ENCODE measurements at places on chromosomes 6 and 20.

DNA sequence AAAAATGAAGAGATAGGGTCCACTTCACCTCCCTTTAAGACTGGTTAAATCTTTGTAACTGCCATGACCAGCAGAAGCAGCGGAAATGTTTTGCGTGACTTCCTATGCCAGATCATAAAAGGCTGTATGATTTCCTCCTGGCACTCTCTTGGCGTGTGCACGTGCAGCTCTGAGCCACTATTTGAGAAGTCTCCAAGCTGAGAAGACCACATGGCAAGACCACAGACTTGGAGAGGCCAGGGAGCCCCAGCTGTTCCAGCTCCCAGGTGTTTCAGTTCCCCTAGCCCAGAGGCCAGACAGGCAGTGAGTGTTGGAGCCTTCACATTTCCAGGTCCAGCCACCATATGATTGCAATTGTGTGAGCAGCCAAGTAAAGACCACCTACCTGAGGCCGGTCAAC lies 259.3 kb upstream of the RIN2 start:
- no peak for DNase-seq

DNA sequence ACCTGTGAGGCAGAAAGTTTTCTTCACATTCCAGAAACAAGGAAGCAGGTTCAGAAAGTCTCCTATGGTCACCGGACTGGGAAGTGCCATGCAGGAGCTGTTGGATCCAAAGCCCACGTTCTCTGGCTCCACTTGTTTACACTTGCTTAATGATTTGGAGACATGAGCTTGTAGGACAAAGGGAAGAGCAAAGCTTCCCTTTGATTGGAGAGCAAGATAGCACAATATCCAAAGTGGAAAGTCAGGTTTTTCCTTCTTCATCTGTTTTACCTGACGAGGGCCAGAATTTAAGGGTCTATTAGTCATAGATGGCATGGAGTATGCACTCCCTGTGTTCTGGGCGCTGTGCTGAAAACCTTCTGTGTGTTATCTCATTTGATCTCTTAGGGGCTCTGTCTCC lies 81.2 kb downstream of the PDE7B start:
- no peak for DNase-seq

- DNase-seq = peak; percentile 56
These were observed 731 bp downstream of the TUBB2B start for GRCh38 chr6:3226481-3227362.

- no peak for DNase-seq
These were observed 53.4 kb upstream of the CD93 start for GRCh38 chr20:23139524-23139923.

GRCh38 chr6:143527677-143528076 lies 16.2 kb upstream of the FUCA2 start:
- no peak for DNase-seq

DNA sequence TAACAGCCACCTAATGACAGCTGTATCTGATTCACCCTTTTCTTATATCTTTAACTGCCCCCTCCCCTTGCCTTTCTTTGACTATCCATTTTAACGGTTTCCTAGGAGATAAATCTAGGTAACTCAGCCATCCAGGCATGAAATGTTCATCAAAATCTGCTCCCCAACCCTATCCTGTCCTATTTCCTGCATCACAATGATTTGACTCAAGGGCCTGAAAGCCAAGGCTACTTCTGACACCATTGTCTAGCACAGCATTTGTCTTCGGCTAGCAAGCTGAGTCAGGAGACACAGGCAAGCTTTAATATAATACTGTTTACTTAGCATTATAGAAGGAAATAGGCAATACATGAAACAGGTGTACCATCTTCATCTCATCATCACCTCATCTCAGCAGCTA lies 31.6 kb upstream of the MANEA start:
- DNase-seq = no peak

GRCh38 chr20:62887860-62888239 lies 26.2 kb upstream of the TCFL5 start:
- DNase-seq = no peak

DNA sequence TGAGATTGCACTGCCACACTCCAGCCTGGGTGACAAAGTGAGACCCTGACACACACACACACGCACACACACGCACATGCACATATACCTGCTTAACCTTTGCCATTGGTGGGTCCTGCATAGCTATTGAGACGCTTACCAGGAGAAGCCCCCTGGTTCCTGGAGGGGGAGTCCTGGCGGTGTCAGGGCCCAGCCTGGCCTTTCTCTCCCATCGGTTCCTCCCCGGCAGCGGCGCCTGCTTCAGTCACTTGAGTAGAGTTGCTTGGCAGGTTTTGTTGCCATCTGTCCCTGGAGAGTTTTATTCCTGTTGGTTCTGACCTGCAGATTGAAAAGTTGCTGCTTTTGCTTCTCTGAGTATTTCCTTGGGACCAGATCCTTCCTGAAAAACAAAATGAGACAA lies 20.6 kb upstream of the FAM209A start:
- no peak for DNase-seq

DNA sequence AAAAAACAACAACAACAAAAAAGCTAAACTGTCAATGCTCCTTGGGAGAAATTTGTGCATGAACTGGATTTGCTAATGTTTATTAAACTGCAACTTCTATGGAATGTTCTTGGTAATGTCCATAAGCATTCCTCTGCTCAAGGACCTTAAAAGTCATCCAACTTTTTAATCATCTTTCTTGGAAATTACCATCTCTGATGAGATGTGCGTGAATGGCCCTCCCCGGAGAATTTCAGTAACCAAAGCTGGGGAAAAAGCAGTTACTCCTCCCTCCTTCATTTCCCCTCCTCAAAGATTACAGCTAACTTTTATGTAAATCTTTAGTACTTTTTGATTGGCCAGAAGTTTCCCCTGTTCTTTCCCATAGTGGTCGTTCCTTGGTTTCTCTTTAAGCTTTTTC lies 5.2 kb downstream of the TBCC start:
- DNase-seq = no peak

DNA sequence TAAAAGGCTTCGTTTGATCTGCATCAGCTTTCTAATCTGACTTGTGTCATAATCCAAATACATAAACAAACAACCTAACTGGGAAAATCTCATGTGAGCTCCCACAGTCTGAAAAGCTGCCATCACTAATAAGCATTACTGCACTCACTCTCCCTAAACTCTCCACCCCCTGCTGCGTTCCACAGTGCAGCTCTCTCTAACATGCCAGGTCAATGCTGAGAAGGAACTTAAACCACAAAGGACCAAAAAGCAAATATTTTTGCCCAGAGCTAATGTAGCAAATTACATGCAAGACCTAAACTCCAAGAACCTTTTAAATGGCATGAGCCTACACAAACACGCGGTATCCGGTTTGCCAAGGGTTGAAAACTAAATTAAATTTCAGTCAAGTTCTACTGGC lies 542.3 kb upstream of the JARID2 start:
- DNase-seq = no peak

GRCh38 chr6:137581019-137581707 lies 87.0 kb upstream of the OLIG3 start:
- peak; percentile 3 for DNase-seq

DNA sequence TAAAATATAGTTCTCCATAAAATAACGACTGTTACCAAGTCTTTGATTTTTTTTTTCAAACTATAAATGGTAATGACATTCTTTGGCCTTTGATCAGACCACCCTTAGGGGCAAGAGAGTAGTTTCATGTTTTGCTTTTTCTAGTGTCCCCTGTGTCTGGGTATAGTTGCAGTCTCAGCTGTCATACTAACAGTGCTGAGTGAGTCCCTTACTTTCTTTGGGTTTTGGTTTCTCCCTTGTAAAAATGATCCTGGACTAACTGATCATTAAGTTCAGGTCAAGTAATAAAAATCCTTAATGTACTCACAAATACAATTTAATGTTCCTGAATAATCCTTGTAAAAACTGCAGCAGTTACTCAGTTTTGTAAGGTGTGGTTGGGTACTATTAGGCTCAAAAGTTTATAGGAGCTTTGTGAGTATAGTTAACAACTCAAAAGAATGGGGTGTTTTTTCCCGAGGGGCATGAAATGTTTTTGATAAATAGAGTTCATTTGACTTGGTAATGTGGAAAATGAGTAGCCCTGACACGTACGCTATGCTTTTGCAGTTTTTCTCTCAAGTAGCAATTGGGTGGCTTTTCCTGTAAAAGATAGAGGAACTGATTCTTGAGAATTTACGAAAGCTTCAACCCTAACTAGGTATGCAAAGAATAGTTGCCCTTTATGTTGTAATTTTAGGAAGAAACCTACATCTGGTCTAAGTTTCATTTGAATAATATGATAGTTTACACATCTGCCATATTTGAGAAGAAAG lies 6.2 kb downstream of the PTPN1 start:
- DNase-seq = peak; percentile 43

DNA sequence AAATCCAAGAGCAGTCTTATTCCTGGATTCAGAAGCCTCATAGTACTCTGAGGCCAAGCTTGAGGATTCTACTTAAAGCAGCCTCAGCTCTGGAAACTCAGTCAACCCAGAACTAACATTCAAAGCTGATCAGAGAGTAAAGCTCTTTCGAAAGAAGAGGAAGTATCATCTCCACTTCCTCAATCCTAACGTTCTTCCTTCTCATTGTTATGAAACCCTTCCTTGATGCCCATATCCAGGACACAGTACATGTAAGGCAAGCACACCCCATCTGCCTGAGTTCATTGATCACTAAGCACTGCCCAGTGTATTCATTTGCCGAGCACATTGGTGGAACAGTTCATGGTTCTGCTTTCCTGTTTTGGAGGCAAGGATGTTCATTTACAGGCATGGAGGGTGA lies at the start of gene IPCEF1:
IPCEF1 (minus strand) TSS at position 114 of the 400 bp plus-strand sequence. CDS start 90,856 bp downstream, outside the sequence.
- DNase-seq = peak; percentile 87

GRCh38 chr6:44065443-44066140 lies 61.7 kb downstream of the MRPL14 start:
- no peak for DNase-seq

DNA sequence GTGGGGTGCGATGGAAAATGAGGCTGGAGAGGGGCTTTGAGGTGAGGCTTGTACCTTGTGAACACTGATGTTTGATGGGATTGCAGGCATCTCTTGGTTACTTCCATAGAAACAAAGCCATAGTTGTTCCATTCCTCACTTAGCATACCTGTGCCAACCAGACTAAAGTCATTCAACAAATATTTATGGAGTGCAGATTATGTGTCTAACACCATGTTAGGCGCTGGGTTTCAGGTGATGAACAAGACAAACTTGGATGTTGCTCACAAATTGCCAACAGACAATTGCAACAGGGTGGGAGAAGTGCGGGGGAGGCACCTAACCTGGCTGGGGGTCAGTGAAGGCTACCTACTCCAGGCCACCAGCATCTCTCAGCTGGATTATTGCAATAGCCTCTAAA lies 1.5 kb downstream of the TTPAL start:
- DNase-seq = no peak

DNA sequence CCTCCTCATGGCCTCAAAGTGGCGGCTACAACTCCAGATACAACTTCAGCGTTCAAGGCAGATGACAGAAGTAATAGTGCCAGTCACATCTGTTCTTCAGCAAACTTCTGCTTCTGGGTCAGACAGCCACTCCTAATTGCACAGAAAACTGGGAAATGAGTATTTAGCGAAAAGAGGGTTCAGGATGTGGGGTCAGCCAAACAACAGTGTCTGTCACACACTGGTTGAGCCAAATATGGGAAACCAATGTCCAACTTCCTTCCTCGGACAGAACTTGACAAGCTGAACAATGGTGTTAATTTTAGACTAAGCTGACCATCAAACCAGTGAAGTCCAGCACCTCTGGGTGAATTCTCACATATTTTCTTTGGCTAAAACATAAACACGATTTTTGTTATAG lies 22.1 kb downstream of the NUDT3 start:
- peak; percentile 23 for DNase-seq

DNA sequence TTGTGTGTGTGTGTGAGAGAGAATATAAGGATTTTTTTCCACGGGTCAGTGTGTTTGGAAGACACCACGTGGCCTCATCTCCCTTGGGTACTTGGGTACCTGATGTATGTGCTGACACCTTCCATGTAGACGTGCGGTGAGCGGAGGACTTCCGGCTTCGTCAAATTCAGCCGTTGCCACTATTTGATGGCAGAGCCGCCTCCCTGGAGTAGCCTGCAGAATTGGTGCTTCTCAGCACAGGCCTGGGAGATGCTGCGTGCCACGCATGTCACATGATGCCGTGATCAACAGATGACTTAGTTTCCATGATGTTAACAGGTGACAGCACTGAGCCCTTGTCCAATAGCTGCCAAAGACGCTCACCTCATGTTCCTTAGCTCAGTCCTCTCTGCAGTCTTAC lies 69.4 kb downstream of the CDH4 start:
- no peak for DNase-seq

DNA sequence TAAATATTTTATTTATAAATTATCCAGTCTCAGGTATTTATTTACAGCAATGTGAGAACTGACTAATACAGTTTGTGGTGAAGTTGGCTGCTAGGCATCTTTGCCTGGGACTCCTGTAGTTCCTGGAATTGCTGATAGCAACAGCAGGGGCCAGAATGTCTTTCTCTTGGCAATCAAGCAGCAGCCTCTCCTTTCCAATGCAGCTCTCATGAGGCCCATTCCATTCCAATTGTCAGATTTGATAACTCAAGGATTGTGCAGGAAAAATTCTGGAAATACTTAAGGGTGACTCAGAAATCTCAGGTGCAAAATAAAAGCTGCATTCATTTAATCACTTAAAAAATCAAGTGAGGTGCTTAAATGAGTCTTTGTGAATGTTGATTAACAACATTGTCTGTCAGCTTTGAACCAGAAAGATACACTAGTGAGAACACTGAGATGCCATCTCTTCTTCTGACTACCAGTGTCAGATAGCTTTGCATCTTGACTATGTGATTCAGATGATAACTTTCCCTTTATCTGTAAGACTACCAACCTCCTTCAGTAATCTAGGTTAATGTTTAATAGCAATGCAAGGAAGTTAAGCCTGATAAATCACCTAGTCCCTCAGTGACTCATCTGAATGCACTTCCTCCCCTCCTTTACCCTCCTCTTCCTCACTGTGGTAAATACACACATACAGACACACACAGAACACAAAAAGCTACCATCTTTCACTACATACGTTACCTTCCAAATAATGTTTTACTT lies 32.1 kb upstream of the COL21A1 start:
- no peak for DNase-seq

- no peak for DNase-seq
These were observed 32.0 kb upstream of the SUMO4 start for GRCh38 chr6:149368065-149368464.

DNA sequence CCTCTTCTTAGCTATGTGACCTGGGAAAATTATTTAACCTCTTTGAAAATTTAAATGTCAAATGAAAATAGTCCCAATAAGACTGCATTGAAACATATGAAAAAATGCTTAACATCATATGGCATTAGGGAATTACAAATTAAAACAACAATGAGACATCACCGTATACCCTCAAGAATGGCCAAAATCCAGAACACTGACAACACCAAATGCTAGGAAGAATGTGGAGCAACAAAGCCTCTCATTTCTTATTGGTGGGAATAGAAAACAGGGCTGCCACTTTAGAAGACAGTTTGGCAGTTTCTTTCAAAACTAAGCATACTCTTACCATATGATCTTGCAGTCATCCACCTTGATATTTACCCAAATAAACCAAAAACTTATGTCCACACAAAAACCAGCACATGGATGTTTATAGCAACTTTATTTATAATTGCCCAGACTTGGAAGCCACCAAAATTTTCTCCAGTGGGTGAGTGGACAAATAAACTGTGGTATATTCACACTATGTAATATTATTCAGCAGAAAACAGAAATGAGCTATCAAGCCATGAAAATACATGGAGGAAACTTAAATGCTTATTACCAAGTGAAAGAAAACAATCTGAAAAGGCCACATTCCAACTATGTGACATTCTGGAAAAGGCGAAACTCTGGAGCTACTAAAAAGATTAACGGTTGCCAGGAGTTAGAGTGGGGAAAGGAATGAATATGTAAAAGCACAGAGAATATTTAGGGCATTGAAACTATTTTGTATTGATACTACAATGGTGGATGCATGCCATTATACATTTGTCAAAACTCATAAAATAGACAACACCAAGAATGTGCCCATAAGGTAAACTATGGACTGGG lies 459.9 kb downstream of the GRIK2 start:
- no peak for DNase-seq
